ENCODE measurements at places on chromosomes 16 and 17. TPM values are rescaled to one million over a fixed set of nuclear protein-coding genes. Genes with fewer than 3 reads are reported as not detected.

Gene PPY
- not detected for total RNA-seq

Gene EPX
- not detected for total RNA-seq

Gene CMTM2
- 1.2 TPM for total RNA-seq

Gene GPR139
- total RNA-seq = not detected

DNA sequence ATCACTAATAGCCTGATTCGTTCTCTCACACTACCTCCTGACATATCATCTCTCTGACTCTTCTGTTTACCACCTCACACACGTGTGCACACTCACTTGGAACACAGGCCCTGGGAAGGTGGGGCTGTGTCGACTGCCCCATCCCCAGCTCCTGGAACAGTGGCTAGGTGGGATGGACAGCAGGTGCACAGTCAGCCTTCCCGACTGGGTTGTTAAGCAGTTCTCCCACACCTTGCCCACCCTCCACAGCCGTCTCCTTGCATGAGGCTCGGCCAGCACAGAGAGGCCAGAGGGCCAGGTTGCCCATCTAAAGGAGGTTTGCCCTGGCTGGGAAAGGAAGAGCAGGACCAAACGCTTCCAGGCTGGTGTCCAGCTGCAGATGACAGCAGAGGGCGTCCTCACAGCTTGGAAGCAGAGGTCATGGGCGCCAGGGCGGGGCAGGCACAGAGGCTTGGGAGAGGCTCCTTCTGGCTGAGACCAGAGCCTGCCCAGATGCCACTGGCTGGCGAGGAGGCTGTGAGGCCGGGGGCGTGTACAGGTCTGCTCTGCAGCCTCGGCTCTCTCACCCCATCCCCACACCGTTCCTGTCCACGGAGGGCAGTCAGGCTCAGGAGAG, 92.8 kb downstream of the AMFR start:
- DNase-seq = peak; percentile 25

Gene THAP11
- 43.3 TPM for total RNA-seq

DNA sequence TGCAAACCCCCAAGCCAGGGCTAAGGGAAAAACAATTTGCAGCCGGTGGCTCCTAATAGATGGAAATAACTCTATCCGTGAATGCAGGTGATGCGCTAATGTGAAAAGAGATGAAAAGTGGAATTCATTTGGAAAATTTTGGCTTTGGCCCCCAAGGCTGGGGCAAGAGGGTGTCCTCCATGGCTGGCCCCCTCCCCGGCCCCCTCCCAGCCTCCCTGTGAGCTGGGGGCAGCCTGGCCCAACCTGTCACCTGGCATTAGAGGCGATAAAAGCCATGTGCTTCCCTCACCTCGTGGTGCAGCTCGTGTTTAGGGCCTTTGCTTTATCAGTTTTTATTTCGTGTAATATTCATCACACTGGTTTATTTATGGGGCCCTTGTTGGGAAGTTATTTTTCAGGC, 267.2 kb downstream of the ENGASE start:
- no peak for DNase-seq

Gene SPATA32
- total RNA-seq = not detected

- peak; percentile 36 for DNase-seq
Observed at GRCh38 chr17:57783338-57783742, 38.2 kb upstream of the CCDC182 start.

GRCh38 chr17:33106525-33107165, 115.0 kb downstream of the SPACA3 start:
- DNase-seq = no peak

- no peak for DNase-seq
Observed at GRCh38 chr17:40352779-40353394, 11.7 kb downstream of the GJD3 start.

Gene SCGB1C2
- total RNA-seq = not detected

DNA sequence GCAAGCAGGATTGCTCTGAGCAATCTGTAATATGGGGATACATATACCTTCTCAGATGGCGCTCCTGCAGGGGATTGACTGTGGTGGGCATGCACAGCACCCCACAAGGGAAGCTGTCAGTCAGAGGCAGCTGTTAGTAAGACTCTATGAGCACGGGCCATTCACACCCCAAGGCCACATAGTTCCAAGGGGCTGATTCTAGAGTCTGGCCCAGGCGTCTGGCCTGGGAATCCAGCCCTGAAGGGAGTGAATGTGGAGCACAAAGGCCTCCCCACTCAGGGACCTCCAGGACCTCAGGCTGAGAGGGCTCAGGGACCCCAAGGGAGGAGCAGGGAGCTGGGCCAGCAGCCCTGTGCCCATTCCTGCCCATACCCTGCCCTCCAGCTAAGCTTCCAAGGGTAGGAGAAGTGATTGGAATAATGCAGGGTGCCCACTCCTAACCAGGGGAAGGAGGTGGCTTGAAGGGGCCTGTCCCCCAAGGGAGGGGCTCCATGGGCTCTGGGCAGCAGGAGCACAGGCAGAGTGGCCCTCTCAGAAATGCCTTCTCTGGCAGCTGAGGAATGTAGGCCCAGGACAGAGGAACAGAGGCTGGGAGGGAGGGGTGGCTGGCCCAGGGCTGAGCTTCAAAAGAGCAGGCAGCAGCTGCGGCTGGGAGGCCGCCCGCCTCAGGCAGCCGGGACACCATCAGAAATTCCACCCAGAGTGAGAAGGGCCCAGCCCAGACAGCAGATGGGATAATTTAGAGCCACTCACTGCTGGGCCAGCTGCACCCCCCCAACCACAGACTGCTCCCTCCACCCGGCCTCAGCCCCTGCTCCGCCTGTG, 48.9 kb upstream of the MRPS23 start:
- DNase-seq = peak; percentile 73

- DNase-seq = no peak
Observed at GRCh38 chr17:80212962-80213642, 7.0 kb downstream of the SGSH start.

Gene HYDIN
- under 0.01 TPM for total RNA-seq

- no peak for DNase-seq
Observed at GRCh38 chr16:4884972-4885874, 37.9 kb downstream of the UBN1 start.

Gene JPT1
- 9.4 TPM for total RNA-seq

DNA sequence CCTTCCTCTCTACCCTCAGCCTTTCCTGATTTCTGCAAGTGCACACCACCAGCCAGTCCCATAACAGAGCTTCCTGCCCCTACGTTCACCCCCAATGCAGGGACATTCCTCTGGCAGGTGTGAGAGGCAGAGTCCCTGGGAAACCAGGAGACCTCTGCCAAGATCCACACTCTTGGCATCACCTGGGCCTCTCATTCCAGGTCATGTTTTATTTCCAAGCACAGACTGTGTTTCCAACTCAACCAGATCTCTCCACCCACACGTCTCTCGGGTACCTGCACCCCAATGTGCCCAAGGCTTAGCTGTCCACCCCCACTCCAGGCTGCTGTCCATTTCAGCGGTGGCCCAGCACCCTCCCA, 21.0 kb upstream of the PHB1 start:
- DNase-seq = no peak

GRCh38 chr17:32792207-32792606, 84.7 kb downstream of the MYO1D start:
- DNase-seq = no peak

GRCh38 chr17:68599091-68599490, 2.1 kb downstream of the FAM20A start:
- peak; percentile 43 for DNase-seq

- DNase-seq = no peak
Observed at GRCh38 chr17:55121268-55121667, 143.5 kb upstream of the HLF start.

DNA sequence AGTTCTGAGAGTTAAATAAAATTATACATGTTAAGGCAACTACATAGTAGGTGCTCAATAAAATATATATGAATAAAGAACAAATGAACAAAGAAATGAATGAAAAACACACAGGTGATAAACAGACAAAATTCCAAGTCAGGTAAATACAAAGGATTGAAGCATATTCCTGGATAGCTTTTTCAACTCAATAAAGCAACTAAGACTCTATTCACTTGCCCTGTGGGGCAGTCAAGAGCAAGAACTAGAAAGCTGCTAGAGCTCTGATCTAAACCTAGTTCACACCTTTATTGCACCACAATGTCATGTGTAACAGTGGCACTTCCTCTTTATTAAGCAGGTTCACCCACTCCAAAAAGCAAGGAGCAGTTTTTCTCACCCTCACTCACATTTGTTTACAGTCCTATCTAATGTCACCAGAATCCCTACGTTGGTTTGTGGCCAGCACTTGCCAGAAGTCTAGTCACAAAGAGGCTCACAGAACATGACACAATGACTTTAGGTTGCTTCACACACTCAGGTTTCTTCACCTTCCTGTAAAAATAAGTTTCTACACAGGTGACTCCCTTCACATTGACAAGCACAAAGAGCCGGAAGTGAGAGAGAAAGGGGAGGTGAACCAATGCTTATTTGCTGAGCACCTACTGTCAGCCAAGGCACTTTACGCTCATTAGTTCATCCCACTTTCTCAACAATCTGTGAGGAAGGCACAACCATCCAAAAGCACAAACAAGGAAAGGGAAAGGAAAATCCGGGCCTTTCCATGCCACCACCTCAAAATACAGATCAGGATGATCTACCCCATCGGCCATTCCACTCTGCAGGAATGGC, 70.8 kb downstream of the XPO6 start:
- no peak for DNase-seq

DNA sequence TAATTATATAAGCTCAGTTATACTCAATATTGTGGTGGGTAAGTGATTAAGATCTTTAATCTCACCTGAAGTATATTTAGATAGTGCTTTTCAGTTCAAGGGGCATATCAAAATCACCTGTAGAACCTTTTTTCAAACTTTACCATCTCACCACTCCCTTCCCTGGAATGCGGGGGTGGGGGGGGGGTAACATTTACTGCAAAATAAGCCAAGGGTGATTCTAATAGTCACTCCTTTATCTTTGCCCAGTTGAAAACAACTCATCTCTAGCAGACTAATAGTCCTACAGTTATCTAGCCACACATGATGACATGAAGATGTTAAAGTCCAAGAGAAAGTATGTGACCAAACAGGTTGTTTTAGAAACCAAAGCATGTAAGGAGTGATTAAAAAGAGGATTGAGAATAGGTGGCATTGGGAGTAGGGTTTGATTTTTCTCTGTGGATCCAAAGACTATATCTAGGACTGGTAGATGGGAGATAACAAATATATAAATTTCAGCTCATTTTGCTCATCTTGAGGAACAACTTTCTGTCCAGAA, 21.5 kb downstream of the LPCAT2 start:
- DNase-seq = no peak

GRCh38 chr16:66751053-66751302, 431 bp downstream of the DYNC1LI2 start:
- no peak for DNase-seq

GRCh38 chr17:38416840-38417209, 11.4 kb upstream of the ARHGAP23 start:
- no peak for DNase-seq

Gene VMO1
- not detected for total RNA-seq

Gene PRSS33
- 0.21 TPM for total RNA-seq

DNA sequence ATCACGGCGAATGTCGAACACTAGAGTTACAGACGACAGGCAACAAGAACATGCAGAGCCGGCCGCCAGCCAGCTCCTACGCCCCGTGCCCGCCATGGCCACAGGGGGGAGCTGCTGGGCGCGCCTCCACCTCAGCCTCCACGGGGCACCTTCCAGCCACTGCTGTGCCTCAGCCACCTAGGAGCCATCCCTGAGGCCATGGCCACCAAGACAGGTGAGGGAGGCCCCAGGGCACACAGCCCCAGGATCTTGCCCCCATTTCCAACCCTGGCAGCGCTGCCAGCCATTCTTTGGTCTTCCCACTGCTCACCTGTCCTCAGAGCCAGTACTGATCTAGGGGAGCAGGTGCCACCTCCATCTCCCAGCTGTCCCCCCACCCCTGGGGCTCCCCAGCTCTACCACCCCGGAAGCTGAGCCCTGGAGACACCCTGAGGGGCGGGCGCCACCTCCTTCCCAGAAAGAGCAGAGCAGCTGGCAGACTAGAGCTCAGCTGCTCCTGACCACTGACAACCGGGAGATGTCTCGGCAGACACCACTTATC, 11.8 kb downstream of the GNPTG start:
- no peak for DNase-seq

Gene SLC12A3
- not detected for total RNA-seq

Gene HEATR9
- total RNA-seq = not detected

Gene MRPL58
- 20.1 TPM for total RNA-seq

- DNase-seq = no peak
Observed at GRCh38 chr17:50850640-50851039, 15.3 kb downstream of the WFIKKN2 start.

- no peak for DNase-seq
Observed at GRCh38 chr16:71480956-71481355, 8.2 kb downstream of the ZNF19 start.

Gene ACSM2A
- total RNA-seq = not detected

GRCh38 chr16:49472598-49472997, 99.0 kb downstream of the C16orf78 start:
- peak; percentile 11 for DNase-seq

Gene ATP2C2
- total RNA-seq = 0.88 TPM

Gene CLEC3A
- total RNA-seq = not detected

Gene POLR2C
- 98.8 TPM for total RNA-seq

GRCh38 chr16:66486773-66487579, 59.9 kb downstream of the BEAN1 start:
- DNase-seq = peak; percentile 11

Gene ZSCAN10
- not detected for total RNA-seq

- no peak for DNase-seq
Observed at GRCh38 chr16:55147396-55147795, 176.6 kb upstream of the IRX6 start.

DNA sequence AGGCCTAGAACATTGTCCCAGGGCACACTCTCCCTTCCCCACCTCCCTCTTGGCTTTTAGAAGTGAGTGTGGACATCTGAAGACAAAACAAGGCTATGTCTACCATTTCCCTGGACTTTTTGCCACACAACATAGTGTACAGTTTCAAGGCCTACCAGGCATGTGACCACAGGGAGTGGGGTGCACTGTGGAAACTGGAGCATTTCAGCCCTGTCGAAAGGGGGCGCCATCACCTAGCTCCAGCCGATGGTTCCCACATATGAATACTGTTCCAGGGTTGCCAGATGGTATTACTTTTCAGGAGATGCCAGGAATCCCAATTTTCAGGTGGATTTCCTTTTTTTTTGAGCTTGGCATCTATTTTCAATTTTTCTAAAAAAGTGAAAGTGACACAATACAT, 140.7 kb downstream of the KATNIP start:
- no peak for DNase-seq

Data from uterus (tissue), 4 donors.